ENCODE measurements at places on chromosomes 5 and 9.

GRCh38 chr5:13227513-13227912, 717.0 kb downstream of the DNAH5 start:
- no peak for DNase-seq

- DNase-seq, result no peak
Measured at GRCh38 chr5:82792096-82792495, 285.1 kb downstream of the TMEM167A start.

- DNase-seq, result no peak
Measured at GRCh38 chr9:132183715-132184114, 21.9 kb downstream of the NTNG2 start.

GRCh38 chr5:176837707-176838115, 27.4 kb downstream of the UNC5A start:
- no peak for DNase-seq

- no peak for DNase-seq
Measured at GRCh38 chr9:115442054-115442453, 324.1 kb upstream of the TNC start.

DNA sequence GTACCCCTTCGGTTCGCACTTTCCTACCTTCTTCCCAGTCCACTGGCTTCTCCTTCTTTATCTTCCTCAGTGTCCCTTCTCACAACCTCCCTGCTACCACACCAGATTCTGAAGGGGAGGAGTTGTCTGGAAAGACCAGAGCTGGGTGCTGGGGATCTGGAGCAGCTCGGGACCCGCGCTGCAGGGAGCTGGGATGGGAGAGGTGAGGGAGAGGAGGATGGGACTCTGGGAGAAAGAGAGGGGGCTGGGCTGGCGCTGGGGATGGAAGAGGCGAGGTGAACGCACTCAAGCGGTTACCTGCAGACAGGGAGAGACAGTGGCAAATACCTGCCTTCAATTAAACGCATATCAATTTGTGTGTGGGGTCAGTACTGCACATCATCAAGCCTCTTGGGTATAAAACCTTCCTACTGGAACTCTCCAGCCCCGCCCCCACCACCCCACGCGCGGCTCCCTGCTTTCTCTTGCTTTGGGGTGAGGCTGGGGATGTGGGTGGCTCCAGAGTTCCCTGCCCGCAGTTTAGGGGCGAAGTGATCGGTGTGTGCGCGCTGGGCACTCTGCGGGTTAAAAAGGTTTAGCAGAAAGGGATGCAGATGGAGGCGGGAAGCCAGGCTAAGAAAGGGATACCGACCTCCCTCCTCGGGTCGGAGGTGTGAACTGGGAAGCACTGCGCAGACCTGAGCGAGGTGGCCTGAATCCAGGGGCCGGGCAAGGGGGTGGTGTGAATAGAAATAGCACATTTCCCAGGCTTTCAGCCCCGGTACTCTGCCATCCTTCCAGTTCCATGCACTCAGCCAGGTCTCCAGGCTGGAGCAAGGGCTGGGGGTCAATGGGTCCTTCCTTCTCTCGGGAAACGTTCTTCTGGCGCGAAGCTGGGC, 977 bp upstream of the PAM start:
- DNase-seq, result no peak

DNA sequence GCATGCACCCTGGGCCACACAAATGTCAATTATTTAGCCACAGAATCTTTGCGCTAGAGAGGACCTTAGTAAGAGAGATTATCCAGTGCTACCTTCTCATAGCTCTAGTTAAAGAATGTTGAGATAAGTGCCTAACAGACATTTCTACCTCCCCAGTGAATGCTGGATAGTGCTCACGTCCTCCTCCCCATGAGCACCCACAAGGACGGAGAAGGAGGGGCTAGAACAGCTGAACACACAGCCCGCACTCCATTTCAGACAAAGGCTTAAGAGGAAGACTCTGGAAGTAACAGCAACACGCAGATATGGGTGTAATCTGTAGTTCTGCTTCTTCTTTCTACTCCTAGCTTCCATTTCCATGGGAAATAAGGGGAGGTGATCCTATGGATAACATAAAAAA, 120.5 kb downstream of the FEM1C start:
- no peak for DNase-seq

DNA sequence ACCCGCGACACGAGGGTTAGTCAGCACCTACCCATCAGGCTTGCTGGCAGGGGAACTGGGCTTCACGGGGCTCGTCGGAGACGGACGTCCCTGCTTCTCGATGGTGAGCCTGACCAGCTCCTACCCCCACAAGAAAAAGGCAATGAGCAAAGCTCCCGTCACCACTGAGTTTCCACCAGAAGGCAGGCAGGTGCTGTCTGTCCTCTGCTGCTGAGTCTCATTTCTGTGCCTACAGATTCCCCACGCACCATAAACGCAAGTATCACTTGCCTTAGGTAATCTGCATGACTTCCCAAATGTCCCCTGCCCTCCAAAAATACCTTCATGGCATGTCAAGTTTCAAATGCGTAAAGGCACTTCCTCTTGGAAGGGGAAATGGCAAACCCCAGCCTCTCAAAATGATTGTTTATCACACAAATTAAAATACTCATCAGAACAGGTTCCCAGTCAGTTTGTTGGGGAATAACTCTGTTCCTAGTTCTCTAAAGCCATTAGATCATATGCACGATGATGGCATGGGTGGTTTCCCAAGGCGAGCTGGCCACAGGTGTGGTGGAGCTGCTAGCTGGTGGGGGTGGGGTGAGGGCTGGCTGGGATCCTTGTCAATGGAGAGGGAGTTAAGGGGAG, 85.0 kb downstream of the PRRT1B start:
- no peak for DNase-seq

GRCh38 chr5:129629575-129629974, 118.3 kb upstream of the MINAR2 start:
- DNase-seq, result no peak

DNA sequence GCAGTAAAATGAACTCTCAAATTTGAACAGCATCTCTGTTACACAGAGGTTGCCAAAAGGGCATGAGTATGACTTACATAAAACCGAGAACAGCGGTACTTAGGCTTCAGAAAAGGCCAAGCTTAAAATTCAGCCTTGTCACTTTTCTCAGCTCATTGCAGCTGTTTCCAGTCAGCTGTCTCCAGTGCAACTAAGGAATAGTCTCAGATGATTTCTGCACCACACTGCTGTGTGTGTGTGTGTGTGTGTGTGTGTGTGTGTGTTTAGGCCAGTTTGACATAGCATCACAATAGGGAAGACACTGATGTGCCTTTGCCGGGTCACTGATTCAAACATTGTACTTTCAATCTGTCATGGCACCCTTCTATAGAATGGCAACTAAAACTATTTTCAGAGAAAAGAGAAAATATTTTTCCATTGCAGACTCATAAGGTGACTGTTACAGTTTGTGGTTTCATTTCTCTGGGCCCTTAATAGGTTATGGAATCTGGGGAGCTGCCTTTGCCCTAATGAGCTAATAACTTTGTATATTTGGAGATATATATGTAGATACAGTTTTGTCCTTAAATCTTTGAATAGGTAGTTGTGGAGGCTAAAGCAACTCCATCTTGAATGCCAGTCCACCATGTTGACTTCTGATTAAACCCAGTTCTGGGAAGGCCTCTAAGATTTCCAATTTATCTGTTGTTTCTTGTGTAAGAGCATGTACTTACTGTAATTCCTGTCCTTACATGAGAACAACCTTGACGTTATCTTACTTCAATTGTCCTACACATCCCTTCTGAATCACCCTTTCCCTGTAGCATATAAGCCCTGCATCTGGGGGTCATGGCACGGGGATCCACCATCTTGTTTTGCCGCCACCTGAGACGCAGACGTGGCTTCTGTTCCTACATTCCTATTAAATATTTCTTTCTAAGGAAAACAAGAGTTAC, 4.5 kb downstream of the LSM11 start:
- no peak for DNase-seq

DNA sequence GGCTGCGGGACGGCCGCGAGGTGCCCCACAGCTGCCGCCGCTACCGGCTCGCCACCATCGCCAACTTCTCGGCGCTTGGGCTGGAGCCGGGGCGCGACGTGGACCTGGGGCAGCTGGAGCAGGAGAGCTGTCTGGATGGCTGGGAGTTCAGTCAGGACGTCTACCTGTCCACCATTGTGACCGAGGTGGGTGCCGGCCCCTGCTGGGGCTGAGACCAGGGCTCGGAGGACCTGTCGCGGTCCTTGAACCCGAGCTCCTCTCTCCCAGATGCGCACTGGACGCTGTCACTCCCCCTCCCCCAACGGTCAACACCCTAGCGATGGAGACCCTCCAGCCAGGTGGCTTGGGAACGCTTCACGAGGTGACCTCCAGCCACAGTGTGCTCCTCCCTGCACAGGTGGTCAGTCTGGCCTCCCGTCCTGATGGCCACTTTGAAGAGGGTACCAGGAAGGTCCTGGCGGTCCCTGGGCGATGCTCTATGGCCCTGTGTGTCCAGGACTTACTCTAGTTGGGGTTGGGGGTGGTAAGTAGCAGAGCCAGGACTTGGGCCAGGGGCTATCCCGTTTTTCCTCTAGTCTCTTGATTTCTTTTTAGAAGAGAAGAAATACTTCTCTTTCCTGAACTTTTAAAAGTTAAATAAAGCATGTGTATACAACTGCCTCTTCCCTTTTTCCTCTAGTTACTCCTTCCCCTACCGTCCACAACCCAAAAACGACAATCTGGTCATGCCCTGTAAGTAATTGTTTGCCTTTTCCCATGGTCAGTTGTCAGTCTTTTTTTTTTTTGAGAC, 866 bp downstream of the SLC22A5 start:
- no peak for DNase-seq

DNA sequence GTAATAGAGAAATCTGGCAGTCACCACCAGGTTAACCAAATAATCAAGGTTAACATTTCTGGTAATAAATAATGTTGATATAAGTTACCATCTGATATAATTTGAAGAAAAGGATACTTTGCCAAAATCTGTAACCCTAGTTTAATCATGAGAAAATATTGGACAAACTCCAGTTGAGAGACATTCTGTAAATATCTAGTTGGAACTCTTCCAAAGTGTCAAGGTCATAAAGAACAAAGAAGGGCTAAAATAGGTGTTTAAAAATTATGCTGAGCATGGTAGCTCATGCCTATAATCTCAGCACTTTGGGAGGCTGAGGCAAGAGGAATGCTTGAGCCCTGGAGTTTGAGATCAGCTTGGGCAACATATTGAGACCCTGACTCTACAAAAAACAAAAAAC, 253.3 kb downstream of the MRPS30 start:
- no peak for DNase-seq

DNA sequence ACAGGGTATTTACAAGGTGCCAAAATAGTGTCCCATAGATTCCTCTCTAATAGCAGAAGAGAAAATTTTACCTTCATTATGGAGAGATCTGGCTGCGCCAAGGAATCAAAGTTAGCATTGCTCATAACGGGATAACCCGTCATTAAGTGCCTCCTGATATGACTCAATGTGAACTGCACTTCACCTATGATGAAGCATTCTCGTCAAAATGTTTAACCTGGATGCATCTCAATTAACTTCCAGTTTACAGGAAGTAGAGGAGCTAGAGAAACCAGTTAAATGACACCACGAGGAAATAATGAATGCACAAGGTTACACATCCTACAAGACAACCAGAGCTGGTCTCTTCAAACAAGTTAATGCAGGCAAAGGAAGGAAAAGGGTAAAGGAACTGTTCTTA, 17.2 kb downstream of the FBXW11 start:
- no peak for DNase-seq

GRCh38 chr5:104599726-104600125, 1037.1 kb upstream of the NUDT12 start:
- DNase-seq, result no peak

DNA sequence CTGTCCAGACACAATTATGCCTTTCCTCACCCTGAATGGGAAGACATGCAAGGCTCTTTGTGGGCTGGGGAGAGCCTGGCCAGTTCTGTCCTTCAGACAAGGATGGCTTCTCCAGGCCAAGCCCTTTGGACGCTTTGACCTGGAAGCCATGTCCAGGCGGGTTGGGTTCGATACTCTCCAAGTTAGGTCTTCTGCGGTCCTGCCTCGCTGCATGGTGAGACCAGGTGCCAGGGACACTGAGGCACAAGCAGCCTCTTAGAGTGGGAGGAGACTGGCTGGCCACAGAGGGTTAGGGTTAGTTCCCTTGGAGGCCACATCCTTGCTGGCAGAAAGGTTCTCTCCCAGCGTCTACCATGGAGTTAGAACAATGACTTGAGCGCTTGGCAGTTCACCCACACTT, 67.6 kb downstream of the SHB start:
- DNase-seq, result no peak

- DNase-seq, result no peak
Measured at GRCh38 chr5:65081071-65081470, 312.3 kb downstream of the CWC27 start.

GRCh38 chr5:41410307-41410706, 100.1 kb downstream of the PLCXD3 start:
- DNase-seq, result no peak

GRCh38 chr5:109315245-109315644, 94.5 kb downstream of the PJA2 start:
- no peak for DNase-seq

DNA sequence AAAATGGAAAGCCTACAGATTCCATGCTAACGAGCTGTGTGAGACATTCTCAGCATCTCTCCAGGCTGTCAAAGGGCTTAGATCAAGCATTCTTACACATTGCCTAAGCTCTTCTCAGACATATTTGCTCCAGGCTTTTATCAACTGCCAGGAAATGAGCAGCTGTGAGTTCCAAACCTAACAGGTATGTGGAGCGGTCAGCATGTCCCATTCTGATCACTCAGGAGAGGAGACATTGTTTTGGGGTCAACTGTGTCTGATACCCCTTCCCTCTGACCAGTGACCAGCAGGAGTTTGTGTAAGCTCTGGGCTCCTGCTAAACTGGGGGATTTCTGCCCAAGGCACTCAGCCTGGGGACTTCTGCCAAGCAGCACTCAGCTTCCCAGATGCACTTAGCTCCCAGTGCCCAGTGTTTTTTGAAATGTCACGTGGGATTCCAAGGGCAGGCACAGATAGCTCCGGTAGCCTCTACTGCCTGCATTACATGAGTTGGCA, 229.1 kb downstream of the SEC61B start:
- DNase-seq, result no peak

DNA sequence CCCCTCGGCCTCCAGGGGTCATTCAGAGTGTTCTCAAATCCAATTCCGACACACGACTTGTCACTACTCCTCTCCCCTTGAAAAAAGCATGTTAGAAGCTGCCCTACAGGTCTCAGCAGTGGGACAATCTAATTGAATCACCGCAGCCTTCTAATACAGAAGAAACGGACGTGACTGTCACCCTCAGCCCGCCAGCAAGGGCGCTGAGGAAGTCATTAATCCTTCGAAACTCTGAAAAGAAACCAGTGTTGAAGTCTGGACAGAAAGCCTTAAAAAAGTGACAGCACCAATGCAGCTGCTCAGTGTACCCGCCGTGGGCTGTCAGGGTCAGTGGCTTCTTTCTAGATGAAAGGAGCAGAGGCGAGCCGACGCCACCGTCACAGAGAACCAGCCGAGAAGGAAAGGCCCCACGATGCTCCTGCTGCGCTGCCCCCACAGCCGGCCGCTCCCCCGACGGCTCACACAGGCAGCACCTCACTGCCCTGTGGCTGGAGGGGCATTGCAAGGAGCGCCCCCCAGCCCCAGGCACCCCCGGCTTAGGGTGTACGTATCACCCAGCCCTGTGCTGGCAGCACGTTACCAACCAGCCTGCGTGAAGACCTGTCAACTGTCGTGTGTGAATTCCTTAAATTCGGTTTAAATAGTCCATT, 5.7 kb downstream of the BRD3OS start:
- no peak for DNase-seq

GRCh38 chr5:137693951-137694721, 41.8 kb downstream of the KLHL3 start:
- no peak for DNase-seq

- DNase-seq, result no peak
Measured at GRCh38 chr5:28390341-28390740, 1352.0 kb upstream of the CDH9 start.
